Thoracic aorta (tissue), 2 donors: ENCODE measurements at places on chromosomes 1 and 21.

DNA sequence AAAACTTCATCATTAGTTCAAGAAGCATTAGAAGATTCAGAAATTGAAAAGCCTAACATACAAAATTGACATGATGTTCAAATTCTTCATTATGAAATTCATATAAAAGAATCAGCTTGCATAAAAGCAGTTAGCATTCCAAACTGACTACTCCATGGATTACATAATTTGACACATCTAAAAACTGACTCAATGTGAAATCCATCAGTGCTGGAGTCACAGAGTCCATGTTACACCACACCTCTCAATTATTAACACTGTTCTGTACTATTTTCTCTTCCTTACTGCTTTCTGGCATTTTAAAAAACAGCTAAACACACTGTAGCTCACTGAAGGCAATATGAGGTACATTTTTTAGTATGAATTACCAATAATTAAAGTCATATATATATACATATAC, 28.0 kb downstream of the ARHGAP29 start:
- H3K27ac ChIP-seq = no peak overlapping the region
- no peak for DNase-seq
- H3K27me3 ChIP-seq = no peaks in the 10 kb centered on the region
- H3K4me1 ChIP-seq = peaks cover 3% of the 10 kb centered on the region
- H3K36me3 ChIP-seq = no peaks in the 10 kb centered on the region

GRCh38 chr1:181189691-181190363, 101.3 kb downstream of the IER5 start:
- DNase-seq = no peak
- no peak overlapping the region for H3K27ac ChIP-seq
- no peaks in the 10 kb centered on the region for H3K36me3 ChIP-seq
- H3K4me3 ChIP-seq = peak overlapping the region; percentile 60

DNA sequence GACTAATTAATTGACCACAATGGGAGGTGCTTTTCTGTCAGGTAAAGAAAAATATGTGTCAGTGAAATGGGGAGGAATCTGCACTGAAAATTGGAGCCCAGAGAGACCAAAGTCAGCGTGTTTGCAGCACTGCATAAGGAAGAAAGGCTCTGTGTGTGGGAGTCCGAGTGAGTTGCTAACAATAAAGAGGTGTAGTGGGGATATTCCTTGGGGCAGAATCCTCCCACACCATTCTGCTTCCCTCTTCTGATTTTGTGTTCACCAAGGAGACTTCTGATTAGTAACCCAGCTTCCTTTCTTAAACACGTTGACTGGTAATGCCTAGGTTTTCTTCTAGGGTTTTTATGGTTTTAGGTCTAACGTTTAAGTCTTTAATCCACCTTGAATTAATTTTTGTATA, 240.5 kb downstream of the RPS6KC1 start:
- H3K27ac ChIP-seq = no peak overlapping the region
- H3K4me3 ChIP-seq = no peak overlapping the region
- no peaks in the 10 kb centered on the region for H3K36me3 ChIP-seq
- no peaks in the 10 kb centered on the region for H3K4me1 ChIP-seq

- H3K27me3 ChIP-seq = no peaks in the 10 kb centered on the region
- H3K4me1 ChIP-seq = peaks cover 4% of the 10 kb centered on the region
- H3K36me3 ChIP-seq = no peaks in the 10 kb centered on the region
- no peak for DNase-seq
Measured at GRCh38 chr1:167185974-167186657, 34.6 kb upstream of the POU2F1 start.

DNA sequence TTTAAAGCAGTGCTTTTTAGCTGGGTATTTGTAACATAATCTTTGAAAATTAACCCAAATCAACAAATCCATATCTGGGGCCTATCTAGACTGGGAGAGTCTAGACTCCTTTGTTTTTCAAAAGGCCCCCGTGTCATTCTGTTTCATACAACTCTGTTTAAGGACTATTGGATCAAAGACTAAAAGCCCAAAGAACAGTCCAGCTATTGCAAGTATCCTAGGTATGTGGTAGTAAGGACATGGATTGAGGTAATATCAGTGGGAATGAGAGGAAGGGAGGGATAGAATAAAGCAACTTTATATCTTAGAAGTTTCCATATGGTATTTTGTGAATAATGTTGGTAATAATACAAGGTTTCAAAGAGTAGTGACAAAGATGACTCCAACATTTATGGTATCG, 18.2 kb downstream of the KIF1B start:
- DNase-seq = no peak
- H3K4me1 ChIP-seq = peaks cover 31% of the 10 kb centered on the region
- H3K27me3 ChIP-seq = no peaks in the 10 kb centered on the region
- no peaks in the 10 kb centered on the region for H3K36me3 ChIP-seq
- H3K27ac ChIP-seq = no peak overlapping the region
- H3K4me3 ChIP-seq = no peak overlapping the region

GRCh38 chr1:150683914-150684313, 13.0 kb downstream of the GOLPH3L start:
- H3K4me1 ChIP-seq = no peaks in the 10 kb centered on the region
- H3K27me3 ChIP-seq = no peaks in the 10 kb centered on the region
- H3K36me3 ChIP-seq = peaks cover 9% of the 10 kb centered on the region
- DNase-seq = no peak
- no peak overlapping the region for H3K4me3 ChIP-seq

GRCh38 chr21:36422279-36423098, 37.3 kb downstream of the CHAF1B start:
- H3K27me3 ChIP-seq = no peaks in the 10 kb centered on the region
- H3K36me3 ChIP-seq = no peaks in the 10 kb centered on the region
- no peak overlapping the region for H3K27ac ChIP-seq

GRCh38 chr1:1088801-1089680, 14.9 kb upstream of the RNF223 start:
- no peaks in the 10 kb centered on the region for H3K36me3 ChIP-seq
- DNase-seq = no peak
- no peak overlapping the region for H3K27ac ChIP-seq
- H3K27me3 ChIP-seq = no peaks in the 10 kb centered on the region
- H3K4me3 ChIP-seq = no peak overlapping the region
- H3K4me1 ChIP-seq = no peaks in the 10 kb centered on the region
